ENCODE measurements at places on chromosomes 16 and 17.

- no peak for DNase-seq
These were observed 10.5 kb downstream of the PDZD9 start for GRCh38 chr16:21990381-21990944.

DNA sequence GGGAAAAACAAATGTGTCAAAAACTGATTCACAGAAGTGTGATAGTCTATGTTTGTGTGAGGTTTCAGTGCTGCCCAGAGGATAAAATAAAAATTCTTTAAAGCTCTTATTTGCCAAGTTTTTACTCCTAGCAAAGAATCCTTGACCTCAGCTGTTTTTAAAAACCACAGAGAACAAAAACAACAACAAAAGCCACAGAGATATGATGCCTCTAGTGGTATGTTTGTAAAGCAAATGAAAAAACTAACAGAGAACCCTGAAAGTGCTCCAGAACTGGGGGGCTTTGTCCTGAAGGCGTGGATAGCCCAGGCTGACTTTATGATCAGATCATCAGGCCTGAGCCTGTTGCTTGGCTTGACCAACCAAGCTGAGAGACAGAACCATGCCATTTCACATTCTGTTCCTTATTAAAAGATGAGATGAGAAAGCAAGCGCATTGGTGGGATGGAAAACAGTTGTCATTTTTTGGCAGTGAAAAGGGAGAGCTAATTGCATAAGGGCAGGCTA lies 411.0 kb downstream of the CPPED1 start:
- DNase-seq: no peak

DNA sequence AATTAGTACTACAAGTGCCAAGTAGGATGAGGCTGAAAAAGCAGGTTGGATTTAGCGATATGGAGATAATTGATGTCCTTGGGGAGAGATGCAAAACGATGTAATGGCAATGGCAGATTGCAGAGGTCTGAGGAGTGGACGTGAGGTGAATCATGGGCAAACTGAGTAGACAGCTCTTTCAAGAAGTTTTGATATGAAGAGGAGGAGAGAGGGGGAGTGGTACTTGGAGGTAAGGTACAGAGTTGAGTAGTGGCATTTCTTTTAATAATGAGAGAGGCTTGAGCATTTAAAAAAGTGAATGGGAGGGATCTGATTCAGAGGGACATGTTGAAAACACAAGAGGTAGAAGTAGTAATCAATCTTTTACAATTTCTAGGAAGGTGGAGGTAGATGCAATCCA lies 17.7 kb upstream of the VPS4A start:
- DNase-seq: no peak

DNA sequence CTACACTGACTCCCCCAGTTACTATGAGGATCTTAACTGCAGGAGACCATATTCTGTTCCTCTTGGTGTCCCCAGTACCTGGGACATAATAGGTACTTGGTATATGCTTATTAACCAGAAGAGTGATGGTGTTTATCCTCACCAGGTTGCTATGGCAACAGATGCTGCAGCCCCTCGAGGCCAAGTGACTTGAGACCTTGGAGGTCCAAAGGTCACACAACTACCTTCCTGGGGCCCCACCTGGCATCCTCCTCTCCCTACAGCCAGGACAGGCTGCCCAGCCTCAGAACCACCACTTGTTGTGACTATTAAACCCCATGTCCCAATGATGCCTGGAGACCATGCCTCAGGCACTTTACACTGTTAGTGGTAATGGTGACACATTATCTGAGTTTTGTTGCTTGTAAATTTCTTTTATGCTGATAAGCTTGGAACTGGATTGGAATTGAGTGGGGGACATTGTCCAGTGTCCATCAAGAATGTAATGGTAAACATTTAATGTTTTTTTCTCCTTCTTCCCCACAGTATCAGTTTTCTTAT lies 189.4 kb downstream of the CCDC182 start:
- no peak for DNase-seq

DNA sequence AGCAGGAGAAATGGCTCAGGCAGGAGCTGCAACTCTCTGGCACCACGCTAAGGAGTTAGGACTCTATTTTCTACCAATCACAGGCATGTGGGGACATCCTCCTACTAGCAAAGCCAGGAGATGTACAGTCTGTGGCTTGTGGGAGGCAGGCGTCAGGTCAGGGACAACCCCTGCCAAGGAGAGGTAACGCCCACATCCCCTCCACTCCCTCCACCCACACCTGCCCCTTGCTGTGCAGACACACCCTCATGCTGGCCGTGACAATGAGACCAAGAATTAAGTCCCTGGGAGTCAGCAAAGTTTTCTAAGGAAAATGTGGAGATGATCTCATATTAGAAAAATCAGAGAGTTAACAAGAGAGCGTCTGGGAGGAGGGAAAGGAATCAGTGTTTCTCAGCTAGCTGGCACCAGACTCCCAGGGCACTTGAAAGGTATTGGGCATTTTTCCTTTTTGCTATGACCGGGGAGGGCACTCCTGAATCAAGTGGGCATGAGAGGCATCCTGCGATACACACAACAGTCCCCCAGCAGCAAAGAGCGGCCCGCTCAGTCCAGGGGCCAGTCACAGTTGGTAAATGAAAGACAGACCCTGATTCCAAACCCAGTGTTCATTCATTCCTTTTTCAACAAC lies 87.3 kb upstream of the RPL38 start:
- no peak for DNase-seq

DNA sequence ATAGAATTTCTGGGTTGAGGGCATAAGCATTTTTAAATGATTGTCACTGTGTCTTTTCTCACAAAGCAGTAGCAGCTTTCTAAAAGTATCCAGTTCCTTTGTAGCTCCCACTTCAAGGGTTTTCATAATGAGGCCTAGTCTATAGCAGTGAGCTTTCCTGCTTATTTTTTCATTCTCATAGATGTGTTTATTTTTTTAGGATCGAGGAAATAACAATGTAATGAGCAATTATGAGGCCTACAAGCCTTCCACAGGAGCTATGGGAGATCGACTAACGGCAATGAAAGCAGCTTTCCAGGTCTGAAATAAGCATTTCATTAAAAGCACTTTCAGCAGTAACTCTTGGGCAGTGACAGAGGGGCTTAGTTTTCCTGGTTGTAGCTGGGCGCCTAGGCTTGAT lies 10.6 kb upstream of the PSMC5 start:
- DNase-seq: no peak
